Activated CD4-positive, alpha-beta T cell treated with anti-CD3 and anti-CD28 coated beads, Interleukin-2, amount 10 ng/mL, durations not matched to agents 24 days and 14 days (primary cell): ENCODE measurements at places on chromosomes 2 and 18.
A peak's percentile ranks its signal among the peaks of the same experiment; 100 is the strongest.

- DNase-seq = peak; percentile 84
These were observed 29.7 kb downstream of the NOL10 start for GRCh38 chr2:10659898-10660568.

- DNase-seq = no peak
These were observed 90.2 kb downstream of the ZFP36L2 start for GRCh38 chr2:43136011-43136799.

DNA sequence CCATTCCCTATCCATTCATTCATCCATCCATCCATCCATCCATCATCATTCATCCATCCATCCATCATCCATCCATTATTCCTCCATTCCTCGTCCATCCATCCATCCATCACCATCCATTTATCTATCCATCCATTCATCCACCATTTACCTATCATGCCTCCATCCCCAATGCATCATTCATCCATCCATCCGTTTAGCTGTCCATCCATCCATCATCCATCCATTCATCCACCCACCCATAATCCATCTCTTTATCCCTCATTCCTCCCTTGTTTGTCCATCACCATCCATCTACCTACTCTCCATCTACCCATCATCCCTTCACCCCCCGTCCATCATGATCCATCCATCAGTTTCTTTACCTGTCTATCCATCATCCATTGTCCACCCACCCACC is 13.6 kb downstream of the NFATC1 start:
- DNase-seq = no peak

- no peak for DNase-seq
These were observed 26.0 kb upstream of the SP3 start for GRCh38 chr2:173990970-173991819.

DNA sequence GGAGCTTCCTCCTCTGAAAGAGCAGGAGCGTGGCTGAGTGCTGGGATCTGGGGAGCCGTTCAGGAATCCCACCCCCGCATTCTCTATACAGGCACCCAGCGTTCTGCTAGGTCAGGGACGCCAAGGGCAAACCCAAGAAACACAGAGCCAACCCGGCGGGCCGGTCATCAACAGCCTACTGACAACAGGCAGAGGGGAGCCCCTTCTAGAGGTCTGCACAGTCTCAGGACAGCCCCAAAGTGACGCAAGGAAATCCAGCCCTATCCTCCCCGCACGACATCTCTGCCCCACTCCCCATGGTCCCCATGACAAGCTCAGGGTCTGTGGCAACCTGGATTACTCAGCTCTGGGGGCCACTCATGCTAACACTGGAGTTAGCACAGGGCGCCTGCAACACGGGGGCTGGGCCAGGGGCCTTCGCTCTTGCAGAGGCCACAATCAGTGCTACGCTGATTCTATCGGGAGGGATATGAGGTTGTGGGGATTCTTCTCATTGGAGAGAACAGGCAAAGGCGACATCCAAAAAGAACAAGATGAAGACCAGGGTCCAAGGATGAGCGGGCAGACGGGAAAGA is 81.6 kb downstream of the PXDN start:
- no peak for DNase-seq

- DNase-seq = no peak
These were observed 12.2 kb upstream of the COL5A2 start for GRCh38 chr2:189191766-189192165.

DNA sequence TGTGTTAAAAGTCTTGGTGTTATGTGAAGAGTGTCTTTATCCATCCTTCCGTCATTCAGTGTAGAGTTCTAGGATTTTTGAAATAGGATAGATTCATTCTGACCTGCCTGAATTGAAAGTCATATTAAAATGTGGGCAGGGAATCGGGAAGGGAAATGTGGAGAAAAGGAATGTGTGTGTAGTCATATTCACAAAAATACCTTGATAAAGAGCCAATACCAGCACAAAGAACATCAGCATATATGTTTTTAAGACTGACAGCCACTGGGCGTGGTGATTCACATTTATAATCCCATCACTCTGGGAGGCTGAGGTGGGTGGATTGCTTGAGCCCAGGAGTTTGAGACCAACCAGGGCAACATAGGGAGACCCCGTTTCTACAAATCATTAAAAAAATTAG is 188.1 kb downstream of the CAMKMT start:
- no peak for DNase-seq

- no peak for DNase-seq
These were observed 3.9 kb downstream of the DTNB start for GRCh38 chr2:25669520-25669919.

GRCh38 chr2:143225931-143226330 is 96.7 kb downstream of the ARHGAP15 start:
- DNase-seq = no peak
